Osteocyte (in vitro differentiated cells): ENCODE measurements at places on chromosomes 6 and 20. TPM values are rescaled to one million over a fixed set of nuclear protein-coding genes. Genes with fewer than 3 reads are reported as not detected.

TP53TG5 gene
- not detected in 2 replicates for total RNA-seq

ARMC2 gene
- 7.6 and 8.3 TPM in 2 replicates for total RNA-seq

TRIM10 gene
- total RNA-seq = not detected in 2 replicates

ENPP5 gene
- not detected in 2 replicates for total RNA-seq

MOXD1 gene
- 8.0 and 8.2 TPM in 2 replicates for total RNA-seq

SLC35F1 gene
- not detected in 2 replicates for total RNA-seq

RAD21L1 gene
- total RNA-seq = not detected in 2 replicates

MATN4 gene
- not detected in 2 replicates for total RNA-seq

PNLDC1 gene
- not detected in 2 replicates for total RNA-seq

ACOT13 gene
- 23.9 and 26.9 TPM in 2 replicates for total RNA-seq

SLC26A8 gene
- total RNA-seq = not detected in 2 replicates

ATF6B gene
- 109 and 116 TPM in 2 replicates for total RNA-seq

CCNC gene
- 34.6 and 35.9 TPM in 2 replicates for total RNA-seq

HLA-DMA gene
- total RNA-seq = 1.3 and 3.0 TPM in 2 replicates

ALDH8A1 gene
- total RNA-seq = 0.30 and 0.42 TPM in 2 replicates

FAM184A gene
- total RNA-seq = 0.50 and 0.59 TPM in 2 replicates

KCNQ5 gene
- total RNA-seq = 5.5 and 7.2 TPM in 2 replicates

LY6G5C gene
- total RNA-seq = 3.9 and 5.0 TPM in 2 replicates

PACRG gene
- 1.2 and 3.2 TPM in 2 replicates for total RNA-seq

RSPH9 gene
- total RNA-seq = 0.16 and 0.26 TPM in 2 replicates

SYNGAP1 gene
- total RNA-seq = 30.7 and 34.7 TPM in 2 replicates
